ENCODE measurements at places on chromosomes 3 and 15. TPM values are rescaled to one million over a fixed set of nuclear protein-coding genes. Genes with fewer than 3 reads are reported as not detected.

The SATB1 gene
- polyA plus RNA-seq, result 44.0 TPM

The CPEB1 gene
- 2.7 TPM for polyA plus RNA-seq

The FILIP1L gene
- polyA plus RNA-seq, result 26.5 TPM

The LRRC31 gene
- polyA plus RNA-seq, result 0.07 TPM

The FGF7 gene
- polyA plus RNA-seq, result 155 TPM

The ACAN gene
- 5.2 TPM for polyA plus RNA-seq

The SLC22A14 gene
- 0.66 TPM for polyA plus RNA-seq

The GOLGA8J gene
- polyA plus RNA-seq, result 1.6 TPM

The EFCC1 gene
- 1.1 TPM for polyA plus RNA-seq

The INSYN1 gene
- 25.1 TPM for polyA plus RNA-seq

The PLAAT1 gene
- 3.1 TPM for polyA plus RNA-seq

The A4GNT gene
- 1.5 TPM for polyA plus RNA-seq

The APOD gene
- polyA plus RNA-seq, result 9.3 TPM

The SIDT1 gene
- polyA plus RNA-seq, result 3.7 TPM

The SYNPR gene
- polyA plus RNA-seq, result 0.06 TPM

The CNTN6 gene
- 6.6 TPM for polyA plus RNA-seq

The STRIT1 gene
- polyA plus RNA-seq, result 2.3 TPM

The SEMA3F gene
- polyA plus RNA-seq, result 91.6 TPM

The PAK6 gene
- 0.67 TPM for polyA plus RNA-seq

The LARP6 gene
- polyA plus RNA-seq, result 24.6 TPM

The TLR9 gene
- polyA plus RNA-seq, result 0.09 TPM

The PAQR9 gene
- polyA plus RNA-seq, result 0.62 TPM
